ENCODE measurements at places on chromosomes 6 and 20.

DNA sequence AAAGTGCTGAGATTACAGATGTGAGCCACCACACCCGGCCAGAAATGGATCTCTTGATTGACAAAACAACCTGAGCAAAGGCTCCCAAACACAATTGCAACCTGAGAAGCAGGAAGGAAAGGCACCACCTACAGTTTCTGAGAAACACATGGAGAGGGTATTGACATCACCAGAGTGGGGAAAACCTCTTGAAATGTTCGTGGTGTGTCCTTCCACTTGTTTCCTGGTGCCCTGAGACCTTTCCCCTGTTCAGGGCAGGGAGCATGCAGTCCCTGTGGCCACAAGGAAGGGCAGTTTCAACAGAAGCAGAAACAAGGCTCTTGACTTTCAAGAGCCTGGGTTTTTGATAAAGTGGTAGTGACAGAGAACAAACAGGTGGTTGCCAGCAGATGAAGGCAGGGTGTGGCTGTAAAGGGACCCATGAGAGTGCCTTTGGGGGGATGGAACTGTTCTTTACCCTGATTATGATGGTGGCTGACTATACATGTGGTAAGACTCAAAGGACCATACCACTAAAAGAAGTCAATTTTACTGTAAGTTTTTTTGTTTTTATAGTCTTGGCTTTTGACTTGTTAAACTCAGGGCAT lies 3.2 kb upstream of the BPIFA1 start:
- no peak for DNase-seq

DNA sequence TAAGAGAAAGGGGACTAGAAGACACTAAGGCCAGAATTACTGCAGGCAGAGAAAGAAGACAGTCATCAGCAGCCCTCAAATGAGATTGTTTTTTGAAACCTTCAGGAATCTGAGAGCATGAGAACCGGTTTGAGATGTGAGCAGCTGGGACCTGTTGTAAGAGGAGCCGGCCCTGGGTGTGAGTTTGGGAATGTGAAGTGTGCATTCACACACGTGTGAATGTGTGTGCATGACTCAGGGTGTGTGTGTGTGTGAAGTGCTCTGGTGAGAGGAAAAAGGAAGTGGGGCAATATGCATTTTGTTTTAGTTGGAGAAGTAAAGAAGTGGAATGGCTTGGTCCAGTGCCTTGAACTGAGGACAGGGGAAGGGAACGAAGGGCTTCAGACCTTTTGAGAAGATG lies 4.3 kb downstream of the SCUBE3 start:
- DNase-seq: no peak

GRCh38 chr20:48153523-48153922 lies 368.2 kb upstream of the SULF2 start:
- no peak for DNase-seq

- no peak for DNase-seq
These were observed 383.7 kb downstream of the MAFB start for GRCh38 chr20:40305303-40305702.

GRCh38 chr20:45343532-45344167 lies 4.6 kb downstream of the SDC4 start:
- DNase-seq: no peak

GRCh38 chr20:25041813-25042530 lies 16.0 kb downstream of the ACSS1 start:
- DNase-seq: no peak

DNA sequence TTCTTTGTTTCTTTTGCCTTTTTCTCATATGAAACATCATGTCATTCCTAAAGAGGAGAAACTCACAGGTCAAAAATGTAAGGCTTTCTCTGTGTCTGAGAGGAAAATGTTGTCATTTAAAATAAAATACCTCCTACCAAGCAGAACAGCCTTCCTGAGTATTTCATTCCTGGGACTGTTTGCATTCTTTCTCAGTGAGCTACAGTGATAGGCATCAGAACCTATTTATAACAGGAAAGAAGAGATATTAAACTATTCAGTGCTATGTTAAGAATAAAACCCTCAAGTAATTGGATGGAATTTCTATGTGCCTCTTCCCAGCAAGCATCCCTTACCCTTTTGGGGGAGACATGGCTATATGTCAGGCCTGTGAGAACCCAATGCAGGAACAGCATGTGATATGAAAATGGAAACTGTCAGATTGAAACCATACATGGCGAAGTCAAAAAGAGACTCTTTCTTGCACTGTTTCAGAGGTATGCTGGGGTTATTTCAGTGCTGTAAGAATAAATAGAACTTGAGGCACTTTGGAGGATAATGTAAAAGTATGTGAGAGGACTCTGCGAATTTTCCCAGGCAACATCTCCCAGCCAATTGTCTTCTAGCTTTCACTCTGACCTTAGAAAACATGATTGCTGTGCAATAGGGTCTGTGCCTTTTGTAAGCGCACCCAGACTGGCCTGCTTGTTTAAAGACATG lies 133.8 kb upstream of the CCN2 start:
- no peak for DNase-seq

DNA sequence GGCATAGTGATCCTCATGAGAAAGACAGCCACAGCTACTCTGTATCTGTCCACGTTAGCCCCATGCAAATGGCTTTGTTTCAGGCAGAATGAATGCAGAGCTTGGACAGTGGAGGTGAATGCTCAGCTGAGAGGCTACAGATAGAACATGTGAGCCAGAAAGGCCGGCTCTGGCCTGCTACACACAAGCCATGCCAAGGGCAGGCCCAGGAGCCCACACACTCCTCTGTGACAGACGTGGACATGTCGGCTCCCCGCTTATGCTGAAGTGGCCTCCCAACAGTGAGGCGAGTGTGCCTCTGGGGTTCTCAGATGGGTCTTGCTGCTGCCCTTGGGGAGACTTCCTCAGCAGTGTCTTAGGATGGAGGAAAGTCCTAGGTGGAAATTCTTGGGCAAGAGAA lies 159.6 kb downstream of the SYNDIG1 start:
- no peak for DNase-seq

DNA sequence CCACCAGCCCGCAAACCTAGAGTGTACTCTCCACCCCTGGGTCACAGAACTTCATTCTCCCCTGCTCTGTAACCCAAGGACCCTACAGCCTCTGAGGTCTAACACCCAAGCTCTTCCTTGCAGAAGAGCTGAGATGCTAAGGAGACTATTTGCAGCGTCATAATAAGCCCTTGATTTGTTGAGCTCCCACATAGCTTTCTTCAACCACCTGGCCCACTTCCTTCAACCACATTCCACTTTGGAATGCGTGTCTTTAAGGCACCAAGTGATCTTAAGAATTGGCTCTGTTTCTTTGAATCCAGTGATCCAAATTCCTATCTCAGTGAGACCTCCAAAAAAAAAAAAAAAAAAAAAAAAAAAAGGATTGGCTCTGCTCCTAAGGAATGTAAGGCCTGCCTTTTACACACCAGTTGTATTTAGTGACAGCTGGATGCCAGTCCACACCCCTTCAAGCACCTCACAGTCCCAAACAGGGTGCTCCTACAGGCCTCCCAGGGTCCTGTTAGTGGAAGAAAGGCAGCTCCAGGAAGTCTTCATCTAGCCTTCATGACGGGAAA lies 106.2 kb downstream of the UBE3D start:
- no peak for DNase-seq

DNA sequence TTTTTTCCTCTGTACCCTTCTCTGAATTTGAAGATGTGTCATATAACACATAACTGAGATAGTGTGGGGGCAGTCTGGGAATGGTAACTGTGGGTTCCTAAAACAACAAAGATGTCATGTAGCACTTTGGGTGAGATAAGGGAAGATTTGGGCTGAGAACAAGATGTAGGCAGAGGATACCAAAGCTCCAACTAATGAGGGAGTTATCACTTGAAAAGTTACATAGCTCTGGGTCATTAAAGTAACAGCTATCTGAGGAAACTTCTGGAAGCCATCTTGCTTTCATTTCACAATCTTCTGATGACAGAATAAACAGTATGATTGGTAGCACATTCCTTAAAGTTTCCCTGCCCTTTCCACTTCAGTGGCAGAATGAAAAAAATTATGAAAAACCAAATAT lies 255.4 kb downstream of the TBX18 start:
- no peak for DNase-seq

GRCh38 chr20:62475027-62475771 lies 596 bp downstream of the GATA5 start:
- no peak for DNase-seq

GRCh38 chr20:45052698-45053429 lies 48.1 kb downstream of the KCNS1 start:
- DNase-seq: no peak

DNA sequence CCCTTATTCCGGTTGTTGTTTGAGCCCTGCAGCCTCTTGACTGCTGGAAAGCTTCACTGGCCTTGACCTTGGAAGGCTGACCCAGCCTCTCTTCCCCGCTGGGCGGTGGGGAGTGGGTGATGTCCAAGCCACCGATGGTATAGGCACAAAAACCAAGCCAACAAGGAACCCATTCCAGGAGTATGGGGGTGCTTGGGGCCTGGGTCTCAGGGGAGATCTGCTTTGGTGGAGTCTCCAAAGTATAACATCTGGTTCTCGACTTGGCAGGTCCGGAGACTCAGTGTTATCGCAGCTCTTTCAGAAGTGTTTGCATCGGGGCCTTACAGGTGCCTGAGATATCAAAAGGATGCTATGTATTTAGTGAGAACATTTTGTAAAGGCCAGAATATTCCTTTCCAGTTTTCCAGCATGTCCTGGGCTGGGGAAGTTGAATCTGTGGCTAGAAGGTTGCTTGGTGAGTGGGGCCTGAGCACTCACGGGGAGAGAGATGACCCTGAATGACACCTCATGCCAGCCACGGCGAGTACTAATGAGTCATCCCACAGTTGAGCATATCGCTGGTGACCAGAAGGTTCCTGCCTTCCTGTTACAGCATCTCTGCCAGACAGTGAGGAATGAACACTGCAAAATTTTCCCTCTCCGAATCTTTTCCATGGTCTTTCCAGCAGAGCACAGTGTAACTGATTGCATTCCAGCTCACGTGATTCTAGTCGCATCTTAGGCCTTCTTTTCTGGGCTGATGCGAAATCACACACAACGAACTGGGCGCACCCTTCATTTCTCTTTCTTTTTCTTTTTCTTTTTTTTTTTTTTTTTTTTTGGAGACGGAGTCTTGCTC lies 133.9 kb downstream of the ZDHHC14 start:
- no peak for DNase-seq

GRCh38 chr6:161446296-161446925 lies 172.6 kb upstream of the AGPAT4 start:
- no peak for DNase-seq

GRCh38 chr6:75023634-75024033 lies 182.2 kb downstream of the COL12A1 start:
- no peak for DNase-seq

GRCh38 chr6:108732091-108732870 lies 115.9 kb upstream of the ARMC2 start:
- no peak for DNase-seq

DNA sequence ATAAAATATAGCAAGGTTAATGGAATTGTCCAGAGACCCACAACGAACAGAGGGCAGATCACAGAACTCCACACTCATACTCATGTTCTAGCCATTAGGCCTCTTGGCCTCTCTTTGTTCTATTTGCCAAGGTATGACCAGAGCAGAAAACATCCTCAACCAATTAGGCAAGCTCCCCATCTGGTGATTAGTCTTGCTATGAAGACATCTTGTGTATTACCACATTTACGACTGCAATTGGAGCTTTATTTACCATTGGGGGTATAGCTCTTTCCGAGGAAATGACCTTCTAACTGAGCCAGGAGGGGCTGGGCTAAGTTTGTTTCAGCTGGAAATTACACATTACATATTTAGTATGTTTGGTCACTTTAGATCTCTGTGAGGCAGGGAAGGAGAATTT lies 593.9 kb downstream of the CD109 start:
- no peak for DNase-seq

DNA sequence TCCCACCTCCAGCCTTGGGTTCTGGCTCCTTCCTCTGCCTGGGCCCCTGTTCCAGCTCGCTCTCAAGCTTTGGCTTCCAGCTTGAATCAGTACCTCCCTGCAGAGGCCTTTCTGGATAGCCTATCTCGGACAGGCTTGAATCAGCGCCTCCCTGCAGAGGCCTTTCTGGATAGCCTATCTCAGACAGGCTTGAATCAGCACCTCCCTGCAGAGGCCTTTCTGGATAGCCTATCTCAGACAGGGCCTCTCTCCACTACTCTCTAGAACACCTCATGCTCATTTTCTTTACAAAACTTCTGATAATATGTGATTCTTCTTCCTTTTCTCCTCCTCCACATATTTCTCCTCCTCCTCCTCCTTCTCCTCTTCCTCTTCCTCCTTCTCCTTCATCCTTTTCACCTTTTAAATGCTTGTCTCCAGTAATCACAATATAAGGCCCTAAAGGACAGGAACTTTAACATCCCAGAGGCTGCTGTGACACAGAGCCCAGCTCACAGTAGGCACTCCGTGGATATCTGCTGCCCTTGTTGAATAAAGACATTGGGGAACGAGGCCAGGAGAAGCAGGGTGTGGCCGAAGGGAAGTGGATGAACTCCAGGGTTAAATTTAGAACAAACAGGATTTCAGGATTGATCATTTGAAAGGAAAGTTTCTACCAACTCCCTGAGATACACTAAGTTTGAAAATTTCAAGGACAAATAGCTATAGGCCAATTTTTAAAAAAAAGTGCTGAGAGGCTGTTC lies 9.3 kb upstream of the RPS6KA2 start:
- DNase-seq: no peak

DNA sequence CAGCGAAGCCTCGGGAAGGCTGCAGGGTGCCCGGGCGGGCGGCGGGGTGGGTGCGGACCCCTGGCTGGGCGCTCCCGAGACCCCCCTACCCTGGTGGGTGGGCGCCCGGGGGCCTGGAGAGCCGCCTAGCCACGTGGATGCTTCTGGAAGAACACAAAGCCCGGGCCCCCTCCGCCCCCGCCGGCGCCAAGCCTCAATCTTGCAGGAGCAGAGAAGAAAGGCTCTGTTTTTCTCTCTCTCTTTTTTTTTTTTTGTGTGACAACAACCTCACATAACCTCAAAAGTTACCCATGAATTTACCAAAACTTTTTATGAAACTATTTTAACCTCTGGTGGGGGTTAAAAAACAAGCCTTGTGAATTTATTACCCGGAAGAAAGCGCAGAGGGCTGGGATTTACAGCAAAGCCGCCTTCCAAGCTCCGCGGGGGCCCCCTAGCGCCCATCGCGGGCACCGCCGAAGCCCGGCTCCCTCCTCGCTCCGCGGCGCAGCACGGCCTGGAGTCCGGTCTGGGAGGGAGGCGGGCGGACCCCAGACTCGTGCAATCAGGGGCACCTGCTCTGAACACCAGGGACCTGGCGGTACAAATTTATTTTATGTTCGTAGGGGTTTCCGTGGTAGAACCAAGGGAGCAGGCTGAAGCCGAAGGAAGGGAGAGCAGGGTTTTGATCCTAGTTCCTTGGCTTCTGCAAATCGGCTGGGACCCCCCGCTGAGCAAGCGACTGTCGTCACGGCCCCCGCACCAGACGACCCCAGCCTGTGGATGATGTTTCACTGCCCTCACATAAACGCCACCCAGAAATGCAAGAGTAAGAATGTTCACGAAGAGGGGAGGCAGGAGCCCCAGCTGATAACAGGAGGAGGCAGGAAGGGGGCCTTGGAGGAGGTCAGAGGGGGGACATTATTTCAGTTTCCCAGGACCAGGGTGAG lies 58.9 kb downstream of the ZNF831 start:
- DNase-seq: peak; percentile 15

Measured in caudate nucleus (tissue), 63 donors.